ENCODE measurements at places on chromosomes 13 and 19. TPM values are rescaled to one million over a fixed set of nuclear protein-coding genes. Genes with fewer than 3 reads are reported as not detected.

The ZNF44 gene
- total RNA-seq, result 22.4 TPM

The C19orf38 gene
- total RNA-seq, result not detected

- DNase-seq, result no peak
- no peaks in the 10 kb centered on the region for H3K36me3 ChIP-seq
- no peaks in the 10 kb centered on the region for H3K27me3 ChIP-seq
- no peaks in the 10 kb centered on the region for H3K4me1 ChIP-seq
- H3K27ac ChIP-seq, result no peak overlapping the region
- no peak overlapping the region for H3K4me3 ChIP-seq
Measured at GRCh38 chr13:65719831-65720230, 1510.3 kb downstream of the PCDH9 start.

GRCh38 chr19:18214779-18215433, 11.1 kb upstream of the RAB3A start:
- no peaks in the 10 kb centered on the region for H3K4me1 ChIP-seq
- no peak overlapping the region for H3K27ac ChIP-seq
- no peak for DNase-seq
- H3K27me3 ChIP-seq, result peaks cover 3% of the 10 kb centered on the region

The KL gene
- 0.45 TPM for total RNA-seq

DNA sequence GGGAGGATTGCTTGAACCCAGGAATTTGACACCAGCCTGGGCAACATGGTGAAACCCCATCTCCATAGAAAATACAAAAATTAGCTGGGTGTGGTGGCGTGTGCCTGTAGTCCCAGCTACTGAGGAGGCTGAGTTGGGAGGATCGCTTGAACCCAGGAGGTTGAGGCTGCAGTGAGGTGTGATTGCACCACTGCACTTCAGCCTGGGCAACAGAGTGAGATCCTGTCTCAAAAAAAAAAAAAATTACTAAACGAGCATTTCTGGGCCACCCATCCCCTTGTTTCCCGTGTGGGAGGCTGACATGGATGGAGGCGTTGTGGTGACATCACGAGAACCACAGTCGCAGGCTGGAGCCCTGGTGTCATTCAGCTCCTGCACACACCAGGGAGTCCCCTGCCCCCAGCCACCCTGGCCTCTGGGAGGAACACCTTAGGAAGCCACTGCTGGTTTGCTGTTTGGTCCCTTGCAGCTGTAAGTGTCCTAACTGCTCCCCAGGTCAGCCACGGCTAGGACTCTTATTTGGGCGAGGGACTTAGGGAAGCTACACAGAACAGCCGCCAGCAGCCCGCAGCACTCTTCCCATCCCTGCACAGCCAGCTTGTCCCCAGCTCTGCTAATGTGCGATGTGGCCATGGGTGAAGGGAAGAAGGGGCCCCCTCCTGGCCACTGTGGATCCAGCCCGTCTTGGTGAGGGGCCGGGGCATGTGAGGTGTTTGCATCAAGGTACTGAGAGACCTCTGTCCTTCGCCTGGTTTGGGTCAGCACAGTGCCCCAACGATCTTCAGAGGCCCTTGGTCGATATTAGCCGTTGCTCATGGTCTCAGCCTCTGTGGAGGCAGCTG, 12.7 kb downstream of the NKPD1 start:
- H3K4me1 ChIP-seq, result peaks cover 16% of the 10 kb centered on the region
- peaks cover 14% of the 10 kb centered on the region for H3K27me3 ChIP-seq
- no peak for DNase-seq

The RAB3A gene
- not detected for total RNA-seq

The SERP2 gene
- 3.1 TPM for total RNA-seq

DNA sequence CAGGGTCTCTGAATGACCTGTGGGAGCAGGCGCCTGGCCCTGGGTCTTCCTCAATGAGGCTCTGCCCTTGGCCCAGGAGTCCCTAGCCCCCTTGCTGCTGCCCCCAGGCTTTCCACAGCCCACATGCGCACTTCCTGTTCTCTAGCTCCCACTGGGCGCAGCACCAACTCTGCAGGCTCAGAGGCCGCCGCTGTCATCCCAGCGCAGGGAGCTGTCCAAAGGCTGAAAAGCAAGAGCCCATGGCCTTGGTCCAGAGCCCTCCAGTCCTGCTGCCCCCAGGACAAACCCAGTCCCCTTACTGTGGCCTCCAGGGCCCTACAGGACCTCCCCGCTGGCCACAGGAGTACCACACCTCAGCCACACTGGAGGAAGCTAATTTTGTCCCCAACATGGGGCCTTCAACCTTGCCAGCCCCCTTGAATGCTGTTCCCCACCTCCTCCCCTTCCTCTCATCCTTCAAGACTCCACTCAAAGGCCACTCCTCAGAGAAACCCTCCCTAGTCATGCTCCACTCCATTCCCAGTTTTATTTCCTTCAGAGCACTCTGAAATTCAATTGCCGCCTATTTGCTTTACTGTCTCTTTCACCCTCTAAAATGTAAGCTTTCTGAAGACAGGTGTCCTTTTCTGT, 8.0 kb upstream of the POU2F2 start:
- no peaks in the 10 kb centered on the region for H3K36me3 ChIP-seq
- H3K27me3 ChIP-seq, result peaks cover 6% of the 10 kb centered on the region
- peak; percentile 41 for DNase-seq
- H3K4me1 ChIP-seq, result no peaks in the 10 kb centered on the region
- no peak overlapping the region for H3K27ac ChIP-seq

The ERVV-1 gene
- total RNA-seq, result not detected

The OR7C1 gene
- not detected for total RNA-seq

The SULT2B1 gene
- total RNA-seq, result not detected

DNA sequence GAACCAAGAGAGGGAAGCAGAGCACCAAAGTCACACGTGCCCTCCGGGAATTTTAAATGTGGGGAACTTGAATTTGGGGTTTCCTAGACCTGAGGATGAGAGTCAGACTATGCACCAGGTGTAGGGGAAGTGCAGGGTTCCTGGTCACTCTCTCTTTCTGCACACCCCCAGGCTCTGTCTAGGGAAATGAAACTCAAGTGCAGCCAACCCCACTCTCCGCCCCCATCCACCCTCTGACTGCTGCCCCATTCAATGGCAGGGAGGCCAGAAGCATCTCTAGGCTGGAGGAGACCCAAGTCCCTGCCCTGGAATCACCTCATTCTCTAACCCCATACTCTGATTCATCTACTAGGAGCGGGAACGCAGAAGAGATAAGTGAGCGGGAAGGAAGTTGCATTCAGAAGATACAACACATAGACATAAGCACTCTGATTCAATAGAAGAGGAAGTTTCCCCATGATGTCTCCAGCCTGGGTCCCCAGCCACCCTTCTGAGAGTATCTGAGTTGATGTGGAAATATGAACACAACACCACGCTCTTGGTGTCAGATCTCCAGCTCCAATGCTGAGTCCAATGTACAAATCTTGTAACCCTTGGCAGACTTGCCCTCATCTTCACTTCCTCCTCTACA, 4.7 kb upstream of the SIGLEC14 start:
- DNase-seq, result no peak
- no peak overlapping the region for H3K27ac ChIP-seq
- no peaks in the 10 kb centered on the region for H3K4me1 ChIP-seq
- no peaks in the 10 kb centered on the region for H3K36me3 ChIP-seq
- H3K4me3 ChIP-seq, result no peak overlapping the region

GRCh38 chr13:97757807-97758206, 195.7 kb upstream of the IPO5 start:
- DNase-seq, result no peak
- no peaks in the 10 kb centered on the region for H3K4me1 ChIP-seq
- no peak overlapping the region for H3K27ac ChIP-seq
- H3K27me3 ChIP-seq, result no peaks in the 10 kb centered on the region
- no peaks in the 10 kb centered on the region for H3K36me3 ChIP-seq

DNA sequence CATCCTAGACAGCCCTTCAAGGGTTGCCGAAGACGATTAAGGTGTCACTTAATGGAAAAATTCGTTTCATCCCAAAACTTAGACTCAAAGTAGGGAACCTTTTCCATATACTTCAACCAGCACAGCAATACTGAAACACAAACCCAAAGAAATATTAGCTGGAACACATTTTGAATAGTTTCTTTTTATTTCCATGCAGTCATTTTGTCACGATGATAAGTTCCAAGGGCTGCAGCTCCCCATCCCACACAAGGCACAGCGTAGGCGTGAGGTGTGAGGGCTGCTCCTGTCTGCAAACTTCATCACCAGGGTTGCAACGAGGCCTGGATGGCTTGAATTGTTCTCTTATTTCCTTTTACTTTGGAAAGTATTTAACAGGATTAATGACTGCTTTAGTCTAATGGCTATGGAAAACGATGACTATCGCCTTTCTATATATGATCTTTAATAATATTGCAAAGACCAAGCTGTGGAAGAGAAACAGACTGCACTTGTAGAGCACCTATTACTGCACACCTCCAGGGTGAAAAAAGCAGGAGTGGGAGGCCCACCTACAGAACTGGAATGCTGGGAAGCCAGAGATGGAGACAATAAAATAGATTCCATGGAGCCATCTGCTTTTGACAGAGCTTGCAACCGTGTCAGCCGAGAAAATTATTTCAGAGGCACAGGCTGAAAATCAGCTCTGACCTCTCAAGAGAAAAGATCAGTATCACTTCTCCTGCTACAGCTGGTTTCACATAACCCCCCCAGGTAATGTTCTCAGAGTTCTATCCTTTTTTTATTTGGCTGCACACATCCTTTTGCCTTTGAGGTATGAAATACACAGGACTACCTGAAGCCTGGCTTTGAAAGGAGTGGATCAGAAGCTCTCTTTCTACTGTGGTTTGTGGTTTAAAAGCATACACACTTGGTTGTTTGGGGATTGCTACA, 274.5 kb upstream of the NBEA start:
- H3K27me3 ChIP-seq, result no peaks in the 10 kb centered on the region
- H3K27ac ChIP-seq, result no peak overlapping the region
- no peaks in the 10 kb centered on the region for H3K4me1 ChIP-seq
- no peaks in the 10 kb centered on the region for H3K36me3 ChIP-seq

Measured in stomach (tissue), 19 donors.